ENCODE measurements at places on chromosomes 12 and 14.
A peak's percentile ranks its signal among the peaks of the same experiment; 100 is the strongest.

DNA sequence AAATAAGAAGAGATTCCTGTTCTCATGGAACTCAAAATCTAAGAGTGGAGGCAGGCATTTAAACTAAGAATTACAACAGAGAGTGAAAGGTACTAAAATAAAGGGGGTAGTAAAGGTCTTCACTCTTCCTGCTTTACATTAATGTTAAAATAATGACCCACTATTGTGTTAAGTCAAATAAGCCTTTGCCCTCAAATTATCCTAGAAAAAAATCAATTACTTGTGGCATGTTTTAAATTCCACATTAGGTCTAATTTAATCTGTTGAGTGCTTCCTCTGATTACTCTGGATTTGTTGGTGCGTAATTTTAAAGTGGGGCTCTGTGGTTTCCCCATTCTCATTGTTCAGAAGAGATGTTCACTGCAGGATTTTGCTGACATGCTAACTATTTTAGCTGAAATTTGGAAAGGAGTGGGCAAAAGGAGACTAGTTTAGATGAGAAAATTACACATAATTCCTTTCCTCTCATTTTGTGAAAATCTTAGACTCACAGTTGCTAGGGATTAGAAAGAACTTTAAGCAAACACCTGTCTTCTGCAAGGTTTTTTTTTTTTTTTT is 35.5 kb downstream of the BTG1 start:
- no peak for DNase-seq

DNA sequence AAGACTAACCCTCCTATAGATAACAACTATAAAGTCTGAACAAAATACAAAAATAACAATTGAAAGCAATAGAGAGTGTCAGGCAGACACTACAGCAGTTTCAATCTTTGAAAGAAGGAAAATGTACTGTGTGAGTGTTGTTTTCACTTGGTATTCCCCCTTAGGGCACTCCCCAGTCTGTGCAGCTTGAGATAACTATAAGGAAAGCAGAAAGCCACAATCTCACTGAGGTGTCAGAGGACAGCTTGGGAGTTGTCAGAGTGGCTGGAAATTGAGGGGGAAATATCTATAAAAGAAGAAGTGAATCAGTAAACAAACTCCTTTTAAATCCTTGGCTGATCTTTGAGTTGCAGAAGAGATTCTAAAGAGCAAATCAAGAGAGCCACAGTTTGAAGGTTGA is 364.8 kb downstream of the NELL2 start:
- DNase-seq = no peak

GRCh38 chr14:39680777-39681176 is 248.5 kb upstream of the FBXO33 start:
- no peak for DNase-seq

DNA sequence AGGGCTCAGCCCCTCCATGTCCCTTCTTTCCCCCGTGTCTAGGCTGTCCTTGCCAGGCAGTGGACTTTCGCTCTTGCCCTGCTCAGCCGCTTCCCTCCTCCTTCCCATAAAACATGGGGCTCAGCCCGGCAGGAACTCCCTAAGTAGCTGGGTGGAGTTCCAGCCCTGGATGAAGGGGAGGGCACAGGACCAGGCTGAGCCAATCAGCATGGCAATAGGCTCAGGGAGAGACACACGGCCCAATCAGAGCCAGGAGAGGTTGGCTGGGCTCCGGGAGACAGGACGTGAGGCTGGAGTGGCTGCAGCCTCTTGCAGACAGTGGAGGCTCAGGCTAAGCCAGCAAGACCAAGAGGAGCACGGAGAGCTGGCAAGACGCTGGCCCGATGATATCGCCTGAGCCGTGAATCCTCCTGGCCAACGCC is 54.3 kb downstream of the GALNT9 start:
- no peak for DNase-seq

DNA sequence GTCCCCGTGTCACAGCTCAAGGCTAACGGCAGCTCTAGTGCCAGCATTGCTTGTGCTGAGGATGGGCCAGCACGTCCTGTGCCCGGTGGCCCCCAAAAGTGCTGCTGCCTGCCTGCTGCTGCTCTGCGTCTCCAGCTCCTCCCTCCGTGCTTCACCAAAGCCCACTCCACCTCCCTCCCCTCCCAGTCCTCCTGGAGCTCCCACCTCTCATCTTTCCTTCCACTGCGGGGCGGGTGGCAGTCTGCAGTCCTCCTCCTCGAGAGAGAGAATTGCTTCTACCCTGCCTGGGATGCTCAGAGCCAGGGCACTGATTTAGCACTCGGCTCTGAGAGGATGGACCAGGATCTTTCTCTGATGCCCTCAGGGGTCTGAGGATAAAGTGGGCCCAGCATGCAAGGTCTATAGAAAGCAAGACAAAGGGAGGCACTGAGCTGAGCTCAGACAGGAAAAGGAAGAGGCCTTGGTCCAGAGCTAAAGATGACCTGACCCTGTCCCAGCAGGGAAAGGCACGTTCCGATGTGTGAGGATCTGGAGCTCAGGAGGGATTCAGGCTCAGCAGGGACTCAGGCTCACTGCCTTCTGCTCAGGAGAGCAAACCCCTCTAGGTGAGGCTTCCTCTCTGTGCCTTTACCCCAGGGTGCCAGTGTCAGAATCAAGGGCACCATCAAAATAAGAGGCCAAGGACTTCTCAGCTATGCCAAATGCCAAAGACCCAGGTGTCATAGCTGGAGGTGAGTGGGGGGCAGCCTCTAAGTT is 113.1 kb upstream of the FKBP4 start:
- DNase-seq = peak; percentile 50

DNA sequence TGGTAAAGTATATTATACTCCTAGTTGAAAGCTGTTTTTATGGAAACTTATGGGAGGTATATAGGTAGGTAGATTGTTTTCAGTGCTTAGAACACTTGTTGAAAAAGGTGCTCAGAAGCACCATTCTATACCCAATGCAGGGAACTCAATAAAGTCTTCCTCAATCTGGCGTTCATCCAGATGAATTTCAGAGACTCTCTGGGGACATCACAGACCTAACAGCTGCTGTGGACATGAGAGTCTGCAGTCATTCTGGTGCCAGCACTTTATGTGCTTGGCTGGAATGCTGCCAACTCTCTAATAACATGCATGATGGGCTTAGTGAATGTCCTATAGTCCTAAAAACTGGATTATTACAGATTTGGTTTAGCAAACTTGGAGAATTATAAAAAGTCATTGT is 115.9 kb downstream of the NTN4 start:
- DNase-seq = no peak

DNA sequence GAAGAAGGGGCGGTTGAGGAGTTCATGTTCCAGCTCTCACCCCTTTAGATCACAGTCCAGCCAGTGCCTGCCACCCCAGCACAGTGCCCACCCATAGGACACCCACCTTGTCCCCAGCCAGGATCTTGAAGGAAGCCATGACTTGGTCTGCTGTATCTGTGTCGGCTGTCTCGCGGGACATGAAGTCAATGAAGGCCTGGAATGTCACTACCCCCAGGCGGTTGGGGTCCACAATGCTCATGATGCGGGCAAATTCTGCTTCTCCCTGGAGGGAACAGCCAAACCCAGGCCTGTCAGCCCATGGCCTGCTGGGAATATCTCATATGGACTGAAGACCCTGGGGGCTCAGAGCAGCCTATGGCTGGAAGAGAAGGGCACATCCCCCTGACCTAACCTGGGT is 84.1 kb upstream of the ZFP36L1 start:
- no peak for DNase-seq

- DNase-seq = peak; percentile 82
These were observed 40.9 kb downstream of the NT5DC3 start for GRCh38 chr12:103799857-103800771.

- DNase-seq = peak; percentile 4
These were observed 44.3 kb downstream of the CYP46A1 start for GRCh38 chr14:99728231-99728920.

DNA sequence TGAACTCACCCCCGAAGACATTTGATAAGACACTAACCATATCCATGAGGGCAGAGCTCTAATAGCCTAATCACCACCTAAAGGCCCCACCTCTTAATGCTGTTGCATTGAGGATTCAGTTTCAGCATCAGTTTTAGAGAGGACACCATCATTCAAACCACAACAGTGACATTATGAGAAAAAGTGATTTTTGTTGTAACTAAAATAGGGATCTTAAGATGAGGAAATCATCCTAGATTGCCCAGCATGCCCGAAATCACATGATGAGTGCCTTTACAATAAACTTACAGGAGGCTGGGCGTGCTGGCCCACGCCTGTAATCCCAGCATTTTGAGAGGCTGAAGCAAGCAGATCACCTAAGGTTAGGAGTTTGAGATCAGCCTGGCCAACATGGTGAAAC is 9.7 kb upstream of the GLT1D1 start:
- no peak for DNase-seq

DNA sequence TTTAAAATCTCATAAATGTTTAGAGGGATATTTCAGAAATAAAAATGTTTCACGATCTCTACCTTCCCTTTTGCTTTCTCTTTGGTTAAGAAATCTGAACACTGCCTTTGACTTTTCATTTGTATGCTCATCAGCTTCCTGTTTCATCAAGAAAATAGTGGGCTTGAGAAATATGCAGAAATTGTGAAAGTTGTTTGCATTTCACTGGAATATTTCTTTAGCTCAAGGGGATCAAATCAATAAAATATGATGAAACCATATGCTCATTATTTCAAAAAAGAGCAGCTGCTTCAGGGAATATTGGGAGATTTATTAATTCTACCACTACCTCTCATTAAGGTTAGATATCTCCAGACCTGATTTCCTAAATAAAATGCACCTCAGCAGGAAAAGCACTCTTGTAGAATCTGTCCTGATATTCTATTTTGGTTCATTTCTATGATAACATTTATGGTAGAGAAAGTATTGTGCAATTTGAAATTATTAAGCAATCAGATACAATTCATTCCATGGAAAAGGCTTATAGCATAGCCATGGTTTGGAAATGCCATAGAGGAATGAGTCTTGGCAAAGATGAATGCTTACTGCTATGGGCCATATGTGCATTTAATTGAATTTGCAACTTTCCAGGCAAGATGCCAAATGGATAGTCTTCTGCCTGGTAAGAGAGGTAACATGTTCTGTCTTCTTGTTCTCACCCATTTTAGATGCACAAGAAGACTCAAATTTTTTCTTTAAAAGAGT is 212.6 kb upstream of the SLC16A7 start:
- DNase-seq = no peak

DNA sequence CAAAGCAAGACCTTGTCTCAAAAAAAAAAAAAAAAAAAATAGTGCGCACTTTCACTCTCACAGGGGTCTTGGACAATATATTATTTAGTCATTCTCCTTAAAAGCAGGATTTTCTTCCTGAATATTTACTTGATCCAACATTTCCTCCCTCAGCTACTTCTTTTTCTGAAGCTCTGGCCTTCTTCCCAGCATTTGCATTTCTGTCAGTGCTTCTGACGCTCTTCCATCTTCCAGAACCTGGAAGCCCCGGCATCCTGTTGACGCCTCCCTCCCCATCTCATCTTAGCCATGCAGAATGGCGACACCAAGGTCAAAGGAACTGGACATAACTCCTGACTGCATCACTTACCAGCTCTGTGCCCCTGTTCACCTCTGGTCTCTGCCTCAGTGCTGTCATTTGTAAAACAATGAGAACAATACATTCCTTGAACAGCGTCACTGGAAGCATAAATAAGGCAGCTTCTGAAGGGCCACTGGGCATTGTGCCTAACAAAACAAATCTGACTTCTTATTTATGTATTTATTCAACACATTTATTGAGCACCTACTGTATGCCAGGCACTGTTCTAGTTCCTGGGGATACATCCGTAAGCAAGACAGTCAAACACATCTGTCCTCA is 90.9 kb upstream of the MDM1 start:
- DNase-seq = no peak

GRCh38 chr14:94998685-94999084 is 158.6 kb downstream of the DICER1 start:
- DNase-seq = no peak

- DNase-seq = no peak
These were observed 26.8 kb downstream of the AMN start for GRCh38 chr14:102949062-102949800.

- DNase-seq = no peak
These were observed 133.7 kb downstream of the BRMS1L start for GRCh38 chr14:35959835-35960234.

GRCh38 chr12:6858799-6859198 is 6.8 kb downstream of the USP5 start:
- no peak for DNase-seq

All from ascending aorta (tissue), 2 donors.